ENCODE measurements at places on chromosomes 1 and 21. TPM values are rescaled to one million over a fixed set of nuclear protein-coding genes. Genes with fewer than 3 reads are reported as not detected.

- no peak for DNase-seq
Observed at GRCh38 chr1:245409341-245410195, 254.8 kb downstream of the KIF26B start.

- peak; percentile 64 for DNase-seq
Observed at GRCh38 chr1:2414297-2414958, 2.1 kb upstream of the PEX10 start.

- no peak for DNase-seq
Observed at GRCh38 chr1:151819976-151820623, 11.5 kb downstream of the RORC start.

GRCh38 chr1:1144843-1145546 lies 28.7 kb upstream of the TTLL10 start:
- no peak for DNase-seq

DNA sequence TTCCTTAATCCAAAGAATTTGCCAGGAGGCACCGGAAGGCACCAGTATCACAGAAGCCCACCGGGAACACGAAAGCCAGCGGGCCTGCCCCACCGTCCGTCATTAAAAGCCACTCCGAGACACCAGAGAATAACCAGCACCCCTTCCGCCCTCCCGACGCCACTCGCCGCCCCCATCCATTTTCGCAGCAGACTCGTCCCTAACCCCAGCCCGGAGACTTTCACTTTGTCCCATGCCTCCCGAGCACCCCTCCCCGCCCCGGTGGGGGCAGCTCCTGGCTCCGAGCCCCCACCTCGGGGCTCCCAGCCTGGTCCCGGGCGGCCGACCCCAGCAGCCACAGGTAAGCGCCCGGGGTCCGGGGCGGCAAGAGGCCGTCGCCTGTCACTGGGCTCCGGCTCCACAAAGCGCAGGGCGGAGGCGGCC lies 105.4 kb downstream of the SLC45A1 start:
- no peak for DNase-seq

GRCh38 chr1:7811476-7811875 lies 27.4 kb downstream of the PER3 start:
- DNase-seq = no peak

GRCh38 chr1:48036710-48037355 lies 39.6 kb upstream of the TRABD2B start:
- no peak for DNase-seq

GRCh38 chr1:175665616-175666015 lies 77.8 kb downstream of the TNR start:
- DNase-seq = no peak

GRCh38 chr1:234564035-234565029 lies 45.6 kb downstream of the IRF2BP2 start:
- DNase-seq = no peak

- no peak for DNase-seq
Observed at GRCh38 chr1:7610106-7610731, 160.9 kb upstream of the VAMP3 start.

- DNase-seq = no peak
Observed at GRCh38 chr1:16342331-16343062, 9.8 kb downstream of the FBXO42 start.

DNA sequence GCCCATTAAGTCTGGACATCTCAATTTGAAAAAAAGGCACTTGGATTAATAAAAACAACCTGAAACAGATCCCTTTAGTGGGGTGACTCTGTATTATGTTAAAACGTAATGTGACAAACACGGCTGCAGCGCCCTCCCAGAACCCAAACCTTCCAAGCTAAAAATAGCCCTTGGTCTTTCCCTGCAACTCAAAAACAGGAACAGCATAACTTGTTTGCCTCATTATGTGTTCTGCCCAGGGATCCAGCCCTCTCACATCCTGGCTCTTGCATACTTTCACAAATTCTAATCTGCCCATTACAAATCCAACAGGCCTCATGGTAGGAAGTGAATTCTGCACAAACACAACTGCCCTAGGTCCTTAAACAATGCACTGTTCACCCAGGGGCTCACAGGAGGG lies 94.7 kb upstream of the GADD45A start:
- DNase-seq = no peak

DNA sequence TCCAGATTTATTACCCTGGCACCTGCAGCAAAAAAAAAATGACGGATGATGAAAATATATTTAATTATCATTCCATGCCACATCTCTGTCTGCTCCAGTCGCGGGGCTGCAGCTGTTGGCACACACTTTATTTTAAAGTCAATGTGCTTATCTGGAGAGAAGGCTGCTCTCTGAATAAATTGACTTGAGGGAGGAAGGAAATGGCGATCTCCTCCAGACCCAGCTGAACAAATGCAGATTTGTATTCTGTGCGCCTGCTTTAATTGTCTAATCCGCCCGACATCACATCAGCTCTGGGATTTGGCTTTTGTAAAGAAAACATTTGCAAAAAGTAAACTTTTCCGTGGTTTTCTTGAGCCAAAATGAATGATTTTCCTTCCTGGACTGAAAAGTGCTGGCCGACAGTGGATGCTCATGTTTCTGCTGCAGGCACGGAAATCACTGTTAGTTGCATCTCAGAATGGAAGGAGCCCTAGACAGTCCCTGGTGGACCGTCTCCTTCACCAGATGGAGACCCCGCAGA lies 150.2 kb downstream of the CAMTA1 start:
- no peak for DNase-seq

The TMEM240 gene
- polyA plus RNA-seq = 4.9 TPM

The SLC35F3 gene
- 0.55 TPM for polyA plus RNA-seq

The OR2L13 gene
- polyA plus RNA-seq = not detected

The ITLN1 gene
- 1.3 TPM for polyA plus RNA-seq

The HPDL gene
- polyA plus RNA-seq = 2.9 TPM

The SLC5A9 gene
- 11.5 TPM for polyA plus RNA-seq
